ENCODE measurements at places on chromosomes 7 and 10.

GRCh38 chr7:43244232-43244631 is 131.8 kb downstream of the HECW1 start:
- DNase-seq = no peak

DNA sequence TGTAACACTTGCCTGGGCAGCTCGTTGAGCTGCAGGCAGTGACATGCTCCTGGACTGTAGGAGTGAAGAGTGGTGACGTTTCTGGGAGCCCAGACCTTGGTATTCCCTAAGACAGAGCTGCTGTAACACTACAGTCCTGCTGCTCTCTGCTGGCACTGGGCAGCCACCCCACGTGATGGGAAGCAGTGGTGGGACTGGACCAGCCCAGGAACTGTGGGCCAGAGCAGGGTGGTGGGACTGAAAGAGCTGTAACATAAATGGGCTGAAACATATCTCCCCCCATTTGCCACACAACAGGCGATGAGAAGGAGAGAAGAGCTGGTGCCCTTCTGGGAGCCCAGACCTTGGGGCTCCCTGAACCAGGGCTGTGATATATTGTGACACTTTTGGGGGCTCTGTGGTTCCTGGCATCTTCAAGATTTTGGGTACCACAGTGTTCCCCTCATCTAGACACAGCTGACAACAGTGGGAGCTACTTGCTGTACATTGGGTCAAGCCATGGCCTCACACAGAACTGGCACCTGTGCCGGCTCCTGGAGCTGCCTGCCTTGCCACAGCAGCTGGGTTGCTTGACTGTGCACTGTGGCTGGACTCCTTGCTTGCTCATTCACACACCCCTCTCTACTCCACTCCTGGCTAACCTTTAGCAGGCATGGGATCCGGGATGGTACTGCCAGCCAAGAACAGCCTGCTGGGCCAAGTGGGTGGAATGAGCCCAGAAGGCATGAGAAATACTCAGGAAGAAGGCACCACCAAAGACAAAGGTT is 161.3 kb upstream of the PCDH15 start:
- DNase-seq = no peak

DNA sequence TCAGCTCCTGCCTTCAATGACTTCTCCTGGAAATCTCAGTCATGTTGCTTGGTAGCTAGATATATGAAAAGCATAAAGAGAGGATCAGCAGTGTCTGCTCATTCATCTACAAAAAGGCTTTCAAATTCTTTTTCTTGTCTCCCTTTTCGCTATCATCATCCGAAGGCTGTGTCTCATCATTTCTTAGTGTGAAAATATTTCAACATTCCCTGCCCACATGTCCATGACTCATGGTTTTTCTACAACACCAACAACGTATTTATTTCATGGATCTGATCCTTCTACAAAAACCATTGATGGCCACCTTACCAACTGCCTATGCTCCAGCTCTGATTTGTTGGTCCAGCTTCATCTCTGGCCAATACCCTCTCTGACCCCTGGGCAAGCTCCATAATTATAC is 472.5 kb upstream of the GHITM start:
- DNase-seq = no peak

DNA sequence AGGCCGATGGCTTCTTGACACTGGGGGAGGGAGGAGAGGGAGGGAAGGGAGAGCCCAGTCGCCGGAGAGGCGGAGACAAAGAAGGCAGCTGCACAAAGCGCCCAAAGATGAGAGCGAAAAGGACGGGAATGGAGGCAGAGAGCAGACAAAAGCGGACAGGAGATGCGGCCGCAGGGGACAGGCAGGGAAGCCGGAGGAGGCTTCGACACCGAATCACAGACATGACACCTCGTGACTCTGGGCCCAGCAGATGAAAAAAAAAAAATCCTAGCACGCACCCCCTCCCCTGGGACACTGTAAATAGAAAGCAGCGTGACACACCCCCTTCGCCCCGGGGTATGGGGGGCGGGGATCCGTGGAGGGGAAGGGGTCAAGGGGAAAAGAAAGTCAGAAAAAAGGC is 976 bp downstream of the NAT16 start:
- DNase-seq = no peak

DNA sequence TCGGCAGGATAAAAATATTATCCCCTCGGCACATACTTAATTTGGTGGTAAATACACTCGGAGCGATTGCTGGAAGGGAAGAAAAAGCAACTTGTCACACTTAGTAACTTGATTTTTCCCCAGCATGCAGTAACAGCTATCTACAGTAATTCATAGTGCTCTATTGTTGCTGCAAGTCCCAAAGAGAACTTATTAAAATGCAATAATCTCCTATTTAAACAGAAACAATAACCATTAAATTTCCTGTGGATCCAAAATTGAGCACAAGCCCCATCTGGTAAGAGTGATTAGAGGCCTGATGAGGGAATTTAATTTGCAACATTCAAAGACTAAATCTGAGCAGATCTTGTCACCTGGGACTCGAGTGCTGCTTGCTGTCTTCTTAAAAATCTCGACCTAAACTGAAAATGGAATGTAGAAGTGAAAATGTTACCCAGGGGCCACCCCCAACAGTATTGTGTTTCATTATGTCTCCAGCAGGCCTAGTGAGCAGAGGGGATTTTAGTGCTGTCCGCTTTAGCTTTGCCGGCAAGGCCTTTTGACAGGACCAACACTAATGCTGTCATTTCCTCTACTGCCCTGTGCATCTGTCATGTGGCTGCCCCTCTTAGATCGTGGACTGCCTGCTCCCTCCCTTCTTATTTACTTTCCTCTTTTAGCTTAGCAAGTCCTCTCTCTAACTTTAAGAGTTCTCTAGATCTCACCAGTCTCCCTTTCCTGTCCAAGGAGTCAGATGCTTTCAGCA is 639.7 kb downstream of the AUTS2 start:
- DNase-seq = no peak

- no peak for DNase-seq
These were observed 22.2 kb downstream of the TSPAN15 start for GRCh38 chr10:69473304-69473990.

DNA sequence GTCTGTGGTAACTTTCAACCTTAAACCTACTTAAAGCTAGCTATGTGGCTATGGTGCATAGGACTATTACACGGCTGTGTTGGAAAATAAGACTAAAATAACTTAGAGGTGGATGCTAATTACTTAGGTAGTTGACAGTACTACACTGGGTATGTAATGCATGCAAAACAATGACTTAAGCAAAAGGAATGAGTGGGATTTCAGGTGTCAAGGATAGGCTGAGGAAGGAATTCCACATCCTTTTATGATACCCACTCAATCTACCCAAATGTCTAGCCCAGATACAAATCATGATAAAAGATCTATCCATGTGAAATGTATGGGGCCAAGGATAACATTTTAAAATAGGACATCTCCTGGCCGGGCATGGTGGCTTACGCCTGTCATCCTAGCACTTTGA is 13.9 kb downstream of the CDNF start:
- no peak for DNase-seq

DNA sequence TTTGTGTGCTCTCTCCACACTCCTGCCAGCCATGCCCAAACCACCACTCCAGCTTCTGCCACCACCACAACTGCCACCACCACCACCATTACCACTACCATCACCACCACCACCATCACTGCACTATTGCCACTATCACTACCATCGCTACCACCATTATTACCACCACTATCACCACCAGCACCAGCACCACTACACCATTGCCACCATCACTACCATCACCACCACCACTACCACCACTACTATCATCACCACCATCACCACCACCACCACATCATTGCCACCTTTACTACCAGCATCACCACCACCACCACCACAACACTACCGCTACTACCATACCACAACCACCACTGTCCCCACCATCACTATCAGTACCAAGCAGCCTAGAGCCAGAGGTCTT is 26.0 kb upstream of the ZNF800 start:
- no peak for DNase-seq

- DNase-seq = no peak
These were observed 24.4 kb downstream of the IPMK start for GRCh38 chr10:58243269-58243668.

DNA sequence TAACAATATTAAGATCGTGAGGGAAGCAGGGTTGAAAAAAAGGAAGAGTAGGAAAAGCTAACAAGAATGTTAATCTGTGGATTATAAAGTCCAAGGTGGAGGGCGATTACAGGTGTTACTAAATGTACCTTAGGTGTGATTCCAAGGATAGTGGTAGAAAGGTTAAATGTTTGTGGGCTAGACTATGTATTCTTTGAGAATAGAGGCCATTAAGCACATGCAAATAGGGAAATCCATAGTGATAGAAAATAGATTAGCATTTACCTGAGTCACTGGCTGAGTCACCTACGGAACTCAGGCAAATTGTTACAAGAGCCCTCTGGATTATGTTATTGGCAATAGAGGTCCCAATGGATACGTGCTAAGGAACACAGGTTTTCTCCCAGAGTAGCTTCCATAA is 9.0 kb downstream of the MGAM2 start:
- no peak for DNase-seq

GRCh38 chr7:27532314-27532713 is 130.4 kb downstream of the HIBADH start:
- DNase-seq = peak; percentile 9

- no peak for DNase-seq
These were observed 187.8 kb downstream of the COBL start for GRCh38 chr7:51128545-51129435.

DNA sequence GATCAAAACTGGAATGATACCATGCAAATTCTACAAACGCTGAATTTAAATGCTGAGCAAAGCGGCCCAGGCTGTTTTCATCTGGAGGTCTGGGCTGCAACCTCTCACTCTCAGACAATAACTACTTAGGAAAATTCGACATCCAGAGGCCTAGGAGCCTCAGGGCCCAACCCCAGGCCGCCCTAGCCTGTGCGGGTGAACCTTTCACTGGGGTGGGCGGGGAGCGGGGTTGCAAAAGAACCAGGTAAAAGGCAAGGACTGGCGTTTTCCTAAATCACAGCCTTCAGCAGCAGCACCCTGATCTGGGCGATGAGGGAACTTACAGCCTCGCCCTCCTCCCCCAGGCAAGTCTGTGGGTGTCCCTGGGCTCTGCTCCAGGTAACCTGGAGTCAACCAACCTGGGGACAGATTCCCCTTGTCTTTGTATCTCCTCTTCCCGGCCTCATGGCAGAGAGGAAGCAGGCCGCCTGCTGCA is 33.4 kb downstream of the CALML5 start:
- DNase-seq = no peak

- no peak for DNase-seq
These were observed 7.7 kb downstream of the SLIT1 start for GRCh38 chr10:97178074-97178473.

- no peak for DNase-seq
These were observed 491.0 kb downstream of the LRMDA start for GRCh38 chr10:75922435-75922834.

DNA sequence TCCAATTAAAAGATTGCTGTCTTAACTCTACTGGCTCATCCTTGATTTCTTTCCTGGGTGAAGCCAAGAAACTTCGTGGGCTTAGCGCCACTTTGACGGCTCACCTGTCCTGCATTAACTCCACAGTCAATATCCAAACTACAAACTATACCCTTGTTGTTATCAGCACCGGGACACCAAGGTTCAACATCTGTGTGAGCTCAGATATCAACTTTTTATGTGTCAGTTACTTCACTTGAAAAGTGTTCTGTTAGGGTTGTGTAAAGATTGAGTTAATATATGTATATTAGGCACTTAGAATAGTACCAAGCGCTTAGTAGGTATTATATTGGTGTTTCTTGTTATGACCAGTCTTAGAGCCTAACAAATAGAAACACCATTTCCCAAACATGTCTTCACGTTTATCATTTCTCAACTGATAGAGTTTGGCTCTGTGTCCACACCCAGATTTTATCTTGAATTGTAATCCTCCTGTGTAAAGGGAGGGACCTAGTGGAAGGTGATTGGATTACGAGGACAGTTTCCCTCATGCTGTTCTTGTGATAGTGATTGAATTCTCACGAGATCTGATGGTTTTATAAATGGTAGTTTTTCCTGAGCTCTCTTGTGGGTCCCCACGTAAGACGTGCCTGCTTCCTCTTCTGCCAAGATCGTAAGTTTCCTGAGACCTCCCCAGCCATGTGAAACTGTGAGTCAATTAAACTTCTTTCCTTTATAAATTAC is 19.0 kb upstream of the ST8SIA6 start:
- no peak for DNase-seq

DNA sequence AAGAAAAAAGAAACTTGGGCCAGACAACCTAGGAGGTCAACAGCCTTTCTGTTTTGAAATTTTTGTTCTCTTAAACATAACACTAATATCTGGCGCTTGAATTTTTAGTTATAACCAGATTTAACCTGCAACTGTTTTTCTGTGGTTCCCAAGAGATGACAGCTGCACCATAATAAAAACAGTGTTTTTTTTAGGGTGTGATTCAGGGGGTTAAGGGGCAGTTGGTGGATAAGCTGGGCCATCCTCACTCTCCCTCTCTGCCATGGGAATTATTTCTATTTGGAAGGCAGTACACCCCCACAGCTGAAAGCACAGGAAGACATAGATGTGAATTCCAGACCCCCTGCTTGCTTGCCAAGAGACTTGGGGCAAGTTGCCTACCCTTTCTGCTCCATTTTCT is 20.1 kb upstream of the TM9SF3 start:
- no peak for DNase-seq

DNA sequence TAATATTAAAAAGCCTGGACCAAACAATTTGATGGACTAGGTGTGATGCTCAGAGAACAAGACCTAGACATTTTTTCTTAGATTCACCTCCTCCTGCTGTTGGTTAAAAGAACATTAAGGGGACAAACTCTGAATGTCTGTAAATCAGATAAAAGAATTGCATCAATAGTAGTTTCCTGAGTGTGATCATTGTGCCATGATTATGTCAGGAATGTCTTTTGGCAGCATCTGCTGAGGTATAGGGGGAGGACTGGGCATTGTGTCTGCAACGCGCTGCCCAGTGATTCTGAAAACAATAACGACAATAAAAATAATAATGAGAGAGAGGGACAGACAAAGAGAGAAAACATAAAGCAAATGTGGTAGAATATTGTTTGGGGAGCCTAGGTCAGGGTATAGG is 6.9 kb downstream of the C7orf57 start:
- no peak for DNase-seq

- DNase-seq = no peak
These were observed 54.5 kb upstream of the FAM180A start for GRCh38 chr7:135803143-135803542.

DNA sequence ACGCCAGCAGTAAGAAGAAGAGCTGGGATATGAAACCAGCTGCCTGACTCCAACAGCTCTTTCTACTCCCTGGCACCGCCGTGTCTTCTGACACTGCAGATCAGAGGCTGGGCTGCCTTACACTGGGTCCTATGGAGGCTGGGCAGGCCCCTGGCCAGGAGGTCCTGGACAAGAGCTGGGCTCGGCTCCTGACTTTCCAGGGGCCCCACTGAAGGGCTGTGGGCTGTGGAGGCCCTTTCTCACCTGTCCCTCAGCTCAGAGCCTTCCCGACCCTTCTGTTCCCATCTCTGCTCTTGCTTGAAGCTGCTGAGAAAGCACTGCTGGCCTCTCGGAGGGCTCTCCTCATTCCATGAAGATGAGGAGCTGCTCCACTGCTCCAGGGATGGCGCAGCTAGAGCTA is 85.9 kb upstream of the UNC5B start:
- DNase-seq = no peak

GRCh38 chr10:79447911-79448731 is 2.7 kb upstream of the ZCCHC24 start:
- no peak for DNase-seq

- no peak for DNase-seq
These were observed 79.3 kb upstream of the TNS3 start for GRCh38 chr7:47661051-47661714.

- DNase-seq = peak; percentile 7
These were observed 16.9 kb downstream of the PCGF6 start for GRCh38 chr10:103333934-103334520.

Measured in SW480 (cell line).